ENCODE measurements at places on chromosomes 3 and 15.

- DNase-seq: no peak
Observed at GRCh38 chr15:96887730-96888129, 557.2 kb downstream of the NR2F2 start.

DNA sequence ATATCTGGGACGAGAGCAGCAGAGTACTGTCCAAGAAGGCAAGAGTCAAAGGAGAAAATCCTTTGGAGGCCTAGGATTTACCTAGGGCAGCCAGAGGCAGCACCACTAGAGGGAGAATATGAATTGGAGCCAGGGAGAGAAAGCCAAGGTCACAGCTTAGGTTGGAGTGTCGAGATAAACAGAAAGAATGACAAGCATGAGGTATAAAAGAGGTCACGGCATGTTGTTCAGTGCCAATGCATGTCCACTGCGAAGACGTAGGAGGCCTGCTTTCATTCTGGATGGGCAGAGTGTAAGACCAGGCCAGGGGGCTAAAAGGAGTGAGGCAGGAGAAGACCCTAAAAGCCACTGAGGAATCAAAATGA lies 47.2 kb downstream of the THBS1 start:
- no peak for DNase-seq

- no peak for DNase-seq
Observed at GRCh38 chr15:83653639-83654378, at the start of gene ADAMTSL3. Gene ADAMTSL3 (plus strand): TSS chr15:83654123. CDS start chr15:83655762, 1,639 bp downstream.

- no peak for DNase-seq
Observed at GRCh38 chr3:18207226-18207625, 217.9 kb downstream of the SATB1 start.

- no peak for DNase-seq
Observed at GRCh38 chr3:133381346-133382109, 18.3 kb upstream of the BFSP2 start.

GRCh38 chr3:62600033-62600432 lies 226.7 kb upstream of the FEZF2 start:
- no peak for DNase-seq

- DNase-seq: no peak
Observed at GRCh38 chr3:111870620-111871019, 11.6 kb downstream of the PHLDB2 start.

DNA sequence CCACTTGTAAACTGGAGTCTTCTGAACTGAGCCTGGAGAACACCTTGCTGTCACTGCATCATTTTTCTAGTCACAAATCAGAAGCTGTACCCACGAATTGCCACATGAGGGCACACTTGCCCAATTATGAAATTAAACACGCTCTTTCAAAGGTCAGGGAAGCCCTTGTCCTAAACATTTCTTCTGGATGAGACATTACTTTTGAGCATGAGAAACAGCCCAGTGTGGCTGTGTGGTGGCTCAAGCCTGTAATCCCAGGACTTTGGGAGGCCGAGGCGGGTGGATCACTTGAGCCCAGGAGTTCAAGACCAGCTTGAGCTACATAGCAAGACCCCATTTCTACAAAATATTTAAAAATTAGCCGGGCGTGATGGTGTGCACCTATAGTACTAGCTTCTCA lies 27.5 kb upstream of the CFAP161 start:
- DNase-seq: peak; percentile 63

GRCh38 chr3:12444582-12445471 lies 39.5 kb upstream of the TSEN2 start:
- no peak for DNase-seq

GRCh38 chr3:7847021-7847420 lies 654.6 kb upstream of the LMCD1 start:
- no peak for DNase-seq

DNA sequence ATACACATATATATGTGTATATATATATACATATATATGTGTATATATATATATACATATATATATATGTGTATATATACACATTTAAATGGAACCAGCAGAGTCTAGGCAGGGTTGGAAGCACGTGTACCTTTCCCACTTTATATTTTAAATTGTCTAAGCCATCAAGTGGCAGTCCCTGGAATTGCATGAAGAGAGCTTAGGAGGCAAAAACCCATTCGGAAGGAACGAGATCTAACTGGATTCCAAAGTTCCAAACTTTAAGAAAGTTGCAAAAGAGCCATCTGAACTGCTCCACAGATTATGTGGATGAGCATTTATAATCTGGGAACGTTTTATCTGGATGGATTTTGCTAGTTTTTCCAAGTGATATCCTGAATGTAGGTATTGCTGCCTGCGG lies 186.5 kb downstream of the FOXP1 start:
- no peak for DNase-seq

DNA sequence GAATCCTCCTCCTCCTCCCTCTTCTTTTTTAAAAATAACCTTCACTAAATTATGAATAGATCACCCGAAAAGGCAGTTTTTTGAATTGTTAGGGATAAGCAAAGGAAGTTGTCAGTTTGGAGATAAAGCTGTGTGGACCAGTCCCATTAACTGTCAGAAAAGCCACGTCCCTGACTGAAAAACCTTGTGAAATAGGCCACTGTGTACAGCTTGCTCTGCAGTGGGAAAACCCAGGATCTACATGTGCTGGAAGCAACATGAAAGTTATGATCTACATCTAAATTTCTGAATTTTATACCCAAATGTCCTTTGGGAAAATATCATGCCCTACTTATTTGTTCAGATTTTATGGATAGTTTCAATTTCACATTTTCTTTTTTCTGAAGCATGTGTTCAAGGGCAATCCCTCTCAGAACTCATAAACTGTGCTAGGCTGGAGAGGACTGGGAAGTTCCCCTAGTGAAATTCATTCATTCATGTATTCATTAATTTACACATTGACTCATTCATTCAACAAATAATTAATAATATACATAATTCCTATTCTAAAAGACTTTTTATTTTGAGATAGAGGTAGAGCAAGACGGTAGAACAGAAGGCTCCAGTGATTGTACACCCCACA lies 149.5 kb downstream of the SLC9A9 start:
- no peak for DNase-seq

DNA sequence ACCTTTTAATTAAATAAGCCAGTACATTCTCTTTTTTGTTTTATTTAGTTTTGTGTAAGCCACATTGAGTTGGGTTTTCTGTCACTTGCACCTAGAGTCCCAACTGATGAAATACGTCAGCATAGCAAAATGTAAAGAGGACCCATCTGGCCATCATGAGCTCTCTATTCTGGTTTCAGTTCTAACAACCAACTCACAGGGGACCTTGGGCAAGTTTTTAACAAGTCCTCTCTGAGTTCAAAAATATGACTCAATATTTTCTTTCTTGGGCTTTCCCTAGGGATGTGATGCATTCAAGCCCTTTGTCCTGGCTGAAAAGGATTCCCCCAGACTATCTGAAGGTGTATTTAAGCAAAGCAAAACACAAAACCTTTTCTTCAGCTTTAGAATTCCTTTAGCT lies 32.9 kb downstream of the PLCH1 start:
- no peak for DNase-seq

DNA sequence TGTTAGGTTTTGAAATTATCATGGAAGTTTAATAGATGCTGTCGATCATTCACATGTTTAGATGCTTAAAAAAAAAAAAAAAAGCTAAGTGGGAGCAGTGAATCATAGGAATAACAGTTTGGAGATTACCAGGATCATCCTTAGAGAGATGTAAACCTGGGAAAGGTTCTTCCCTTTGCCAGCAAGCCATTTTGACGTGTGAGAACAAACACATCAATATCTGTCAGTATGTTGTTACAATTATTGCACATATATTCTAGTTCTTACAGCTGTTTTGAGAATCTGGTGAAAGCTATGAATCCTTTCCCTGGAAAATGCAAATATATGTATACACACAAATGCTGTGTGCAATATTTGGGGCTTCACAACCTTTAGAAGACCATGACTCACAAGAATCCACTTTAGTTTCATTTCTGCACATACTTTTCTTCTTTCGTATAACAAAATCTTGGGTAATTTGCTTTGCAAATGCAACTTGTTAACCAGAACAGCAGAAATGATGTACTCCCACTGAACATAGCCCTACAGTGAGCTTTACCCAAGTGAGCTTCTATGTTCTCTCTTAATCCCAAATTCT lies 12.0 kb downstream of the NFKBIZ start:
- DNase-seq: no peak

DNA sequence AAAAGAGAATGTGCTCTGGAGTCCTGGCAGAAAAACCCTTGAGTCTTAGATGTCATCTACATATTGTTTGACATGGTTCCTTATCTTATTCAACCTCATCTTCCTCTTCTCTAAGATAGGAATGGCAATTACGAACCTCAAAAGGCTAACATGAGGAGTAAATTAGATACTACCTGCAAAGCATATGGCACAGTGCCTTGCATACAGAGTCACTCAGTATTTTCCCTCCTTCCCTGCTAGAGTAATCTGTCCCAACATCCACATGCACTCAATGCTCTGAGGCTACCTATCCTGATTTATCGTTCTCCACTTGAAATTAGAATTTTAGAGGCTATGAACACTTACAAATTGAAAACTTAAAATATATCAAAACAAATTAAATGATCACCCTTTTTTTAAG lies 386.7 kb downstream of the RSL24D1 start:
- no peak for DNase-seq

DNA sequence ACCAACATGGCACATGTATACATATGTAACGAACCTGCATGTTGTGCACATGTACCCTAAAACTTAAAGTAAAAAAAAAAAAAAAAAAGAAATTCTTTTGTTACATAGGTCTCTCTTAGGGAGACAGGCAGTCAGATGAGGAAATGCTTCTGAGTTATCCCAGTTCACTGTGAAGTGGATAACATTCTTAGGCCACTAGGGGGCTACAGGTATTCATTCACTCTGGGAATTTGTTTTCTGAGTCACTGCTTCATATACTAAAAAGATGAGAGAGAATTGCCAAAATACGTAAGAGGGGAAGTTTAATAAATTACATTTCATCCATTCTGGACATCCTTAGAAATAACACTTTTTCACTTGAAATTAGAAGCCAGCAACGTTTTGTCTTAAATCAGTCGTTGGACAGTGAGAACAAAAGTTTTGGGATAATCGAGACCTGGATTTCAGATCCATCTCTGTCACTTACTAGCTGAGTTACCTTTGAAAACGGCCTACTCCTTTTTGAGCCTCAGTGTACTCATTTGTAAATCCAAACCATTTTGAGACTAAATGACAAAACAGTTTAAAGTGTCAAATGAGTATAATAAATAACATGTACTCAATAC lies 738.4 kb upstream of the ALCAM start:
- DNase-seq: no peak

DNA sequence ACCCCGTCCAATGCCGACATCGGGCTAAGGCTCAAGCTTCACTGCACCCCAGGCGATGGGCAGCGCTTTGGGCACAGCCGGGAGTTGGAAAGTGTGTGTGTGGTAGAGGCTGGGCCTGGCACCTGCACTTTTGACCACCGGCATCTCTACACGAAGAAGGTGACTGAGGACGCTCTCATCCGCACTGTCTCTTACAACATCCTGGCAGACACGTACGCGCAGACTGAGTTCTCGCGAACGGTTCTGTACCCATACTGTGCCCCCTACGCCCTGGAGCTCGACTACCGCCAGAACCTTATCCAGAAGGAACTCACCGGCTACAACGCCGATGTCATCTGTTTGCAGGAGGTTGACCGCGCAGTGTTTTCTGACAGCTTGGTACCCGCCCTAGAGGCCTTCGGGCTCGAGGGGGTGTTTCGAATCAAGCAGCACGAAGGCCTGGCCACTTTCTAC lies 1.0 kb downstream of the PDE12 start:
- peak; percentile 62 for DNase-seq

DNA sequence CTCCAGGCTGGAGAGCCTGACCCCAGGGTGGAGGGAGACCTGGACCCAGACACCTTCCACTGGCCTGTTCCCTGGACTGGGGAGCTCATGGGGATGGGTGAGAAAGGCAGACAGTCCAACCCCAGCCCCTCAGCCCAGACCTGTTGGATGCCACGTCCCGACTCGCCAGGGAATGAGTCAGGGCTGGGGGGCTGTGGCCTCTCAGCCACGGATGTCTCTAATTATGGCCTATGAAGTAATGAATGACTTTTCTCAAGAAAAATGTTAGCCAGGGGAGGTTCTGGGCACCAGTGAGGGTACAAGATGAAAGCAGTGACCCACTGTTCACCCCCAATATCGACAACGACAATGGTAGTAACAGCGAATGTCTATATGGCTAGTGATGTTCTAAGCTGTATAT lies 107.0 kb upstream of the RPL32 start:
- DNase-seq: no peak

DNA sequence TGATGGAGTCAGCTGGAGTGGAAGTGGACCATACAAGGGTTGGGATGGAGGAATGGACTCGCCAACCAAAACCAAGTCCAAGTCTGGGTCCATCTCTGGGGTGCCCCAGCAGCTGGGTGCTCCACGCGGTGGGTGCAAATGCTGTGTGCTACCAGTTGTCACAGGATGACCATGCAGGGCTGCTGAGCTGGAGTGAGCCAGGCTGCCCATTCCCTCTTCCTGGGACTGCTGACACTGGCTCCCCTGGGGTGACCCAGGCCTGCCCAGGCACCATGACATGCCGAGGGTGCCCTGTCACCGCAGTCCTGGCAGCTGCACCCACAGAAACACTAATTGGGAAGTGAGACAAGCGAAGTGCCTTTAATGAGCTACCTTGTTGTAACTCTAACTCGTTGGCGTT lies 140.2 kb downstream of the TPRA1 start:
- DNase-seq: no peak

DNA sequence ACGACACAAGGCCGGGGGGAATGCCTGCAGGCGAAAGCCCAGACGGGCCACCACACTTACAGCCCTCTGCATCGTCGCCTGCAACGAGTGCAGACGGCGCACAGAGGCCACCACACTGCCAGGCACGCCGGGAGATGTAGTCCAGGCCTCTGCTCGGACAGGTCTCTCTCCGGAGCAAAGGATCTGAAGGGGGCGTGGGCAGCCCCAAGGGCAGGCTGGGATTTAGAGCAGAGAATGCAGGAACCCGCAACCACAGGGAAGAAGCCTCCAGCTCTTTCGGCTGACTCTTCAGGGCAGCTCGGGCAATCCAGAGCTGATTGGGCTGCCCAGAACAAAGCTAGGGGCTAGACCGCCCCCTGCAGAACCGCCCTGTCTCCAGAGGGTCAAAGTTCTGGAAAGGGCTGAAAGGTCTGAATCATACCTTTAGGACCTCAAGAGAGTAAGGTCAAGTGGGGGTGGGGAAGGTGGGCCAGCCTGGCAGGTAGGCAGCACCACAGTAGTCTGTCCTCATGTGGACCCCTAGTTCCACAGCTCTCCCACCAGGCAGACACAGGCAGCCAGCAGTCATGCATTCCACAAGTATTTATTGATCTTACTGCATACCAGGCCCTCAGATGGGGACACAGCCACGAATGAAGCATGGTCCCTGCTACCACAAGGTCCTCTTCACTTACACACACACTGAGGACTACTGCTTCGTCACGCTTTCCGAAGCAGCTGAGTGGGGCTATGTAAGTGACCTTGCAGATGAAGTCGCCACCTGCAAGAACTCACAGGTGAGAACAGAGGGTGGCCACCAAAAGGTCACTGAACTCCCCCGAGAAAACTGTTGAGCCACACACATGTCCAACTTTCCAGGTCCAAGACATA lies at the start of gene AMT:
AMT (minus strand) TSS at position 95 of the 870 bp plus-strand sequence; CDS start at position 72, 23 bp downstream.
- DNase-seq: no peak

GRCh38 chr3:171049861-171050444 lies 23.4 kb upstream of the SLC2A2 start:
- peak; percentile 48 for DNase-seq
